ENCODE measurements at places on chromosomes 11 and 22.

DNA sequence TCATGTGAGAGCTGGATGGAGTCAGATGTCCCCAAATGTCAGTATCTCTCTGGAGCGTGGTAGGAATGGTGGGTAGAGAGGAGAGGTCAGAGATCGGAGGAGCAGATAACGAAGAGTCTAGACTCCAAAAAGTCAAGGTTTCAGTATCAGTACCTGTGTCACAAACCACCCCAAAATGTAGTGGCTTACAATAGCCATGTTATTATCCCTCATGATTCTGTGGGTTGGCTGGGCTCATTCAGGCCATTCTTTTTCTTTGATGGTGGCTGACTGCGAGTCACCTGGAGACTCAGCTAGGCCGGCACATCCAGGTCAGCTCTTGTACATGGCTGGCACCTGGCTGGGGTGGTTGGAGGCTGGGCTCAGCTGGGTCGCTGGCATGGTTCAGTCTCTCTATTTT lies 7.3 kb upstream of the SSTR3 start:
- DNase-seq = no peak

DNA sequence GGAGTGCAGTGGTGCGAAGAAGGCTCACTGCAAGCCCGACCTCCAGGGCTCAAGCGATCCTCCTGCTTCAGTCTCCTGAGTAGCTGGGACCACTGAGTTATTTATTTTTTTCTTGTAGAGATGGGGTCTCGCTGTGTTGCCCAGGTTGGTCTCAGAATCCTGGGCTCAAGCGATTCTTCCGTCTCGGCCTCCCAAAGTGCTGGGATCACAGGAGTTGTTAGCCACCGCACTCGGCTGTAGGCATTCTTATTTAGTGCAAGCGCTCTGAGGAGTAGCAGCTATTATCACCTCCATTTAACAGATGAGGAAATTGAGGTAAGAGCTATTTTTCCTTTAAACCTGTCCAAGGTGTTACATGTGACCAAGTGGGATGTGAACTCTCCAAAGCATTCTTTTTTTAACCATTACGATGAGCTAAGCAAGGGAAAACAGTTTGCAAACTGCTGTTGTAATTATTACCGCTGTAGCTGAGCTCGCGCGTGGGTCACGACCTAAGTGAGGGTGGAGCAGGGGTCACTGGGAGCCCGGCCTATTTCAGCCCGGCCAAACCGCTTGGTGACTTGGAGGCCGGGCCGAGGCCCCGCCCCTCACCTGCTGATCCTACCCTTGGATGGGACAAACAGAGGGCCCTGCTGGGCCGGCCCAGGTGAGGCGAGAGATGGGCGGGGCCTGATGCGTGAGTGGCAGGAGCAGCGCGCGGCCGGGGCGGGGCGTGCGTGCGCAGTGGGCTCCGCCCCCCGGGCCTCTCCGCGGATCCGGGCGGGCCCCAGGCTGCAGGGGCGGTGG lies 449 bp upstream of the KREMEN1 start:
- DNase-seq = peak; percentile 87

- no peak for DNase-seq
Measured at GRCh38 chr11:8038393-8038792, 42.6 kb upstream of the TUB start.

DNA sequence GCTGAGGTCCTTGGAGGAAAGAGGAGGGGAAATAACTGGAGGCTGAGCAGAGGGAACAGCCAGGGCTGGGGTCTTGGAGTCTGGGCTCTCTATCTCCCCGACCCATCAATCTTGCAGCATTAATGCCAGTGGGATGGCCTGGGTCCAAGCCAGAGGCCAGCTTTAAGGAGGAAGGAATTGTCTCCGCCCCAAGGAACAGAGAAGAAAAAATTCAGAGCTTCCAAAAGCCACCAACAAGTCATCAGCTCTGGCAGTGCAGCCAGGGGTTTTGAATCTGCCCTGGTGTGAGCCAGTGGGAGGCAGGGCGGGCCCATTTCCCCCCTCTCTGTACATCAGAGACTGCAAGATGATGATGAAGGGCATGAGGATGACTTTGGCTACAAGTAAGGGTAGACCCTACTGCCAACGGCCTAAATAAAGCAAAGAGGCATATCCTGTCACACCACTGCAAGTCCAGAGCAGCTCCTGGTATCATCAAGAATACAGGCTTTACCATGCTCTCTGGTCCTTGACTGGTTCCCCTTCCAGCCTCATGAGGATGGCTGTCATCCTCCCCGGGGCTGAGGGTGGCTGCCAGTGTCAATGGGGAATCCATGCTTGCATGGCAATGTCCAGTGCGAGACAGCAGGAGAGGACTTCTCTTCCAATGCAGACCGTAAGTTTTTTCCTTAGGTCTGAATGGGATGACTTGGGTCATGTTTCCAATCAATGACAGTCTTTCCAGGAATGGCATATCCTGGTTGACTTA lies 34.4 kb downstream of the LRRC32 start:
- DNase-seq = no peak

GRCh38 chr22:49192857-49193250 lies 634.8 kb downstream of the BRD1 start:
- no peak for DNase-seq

DNA sequence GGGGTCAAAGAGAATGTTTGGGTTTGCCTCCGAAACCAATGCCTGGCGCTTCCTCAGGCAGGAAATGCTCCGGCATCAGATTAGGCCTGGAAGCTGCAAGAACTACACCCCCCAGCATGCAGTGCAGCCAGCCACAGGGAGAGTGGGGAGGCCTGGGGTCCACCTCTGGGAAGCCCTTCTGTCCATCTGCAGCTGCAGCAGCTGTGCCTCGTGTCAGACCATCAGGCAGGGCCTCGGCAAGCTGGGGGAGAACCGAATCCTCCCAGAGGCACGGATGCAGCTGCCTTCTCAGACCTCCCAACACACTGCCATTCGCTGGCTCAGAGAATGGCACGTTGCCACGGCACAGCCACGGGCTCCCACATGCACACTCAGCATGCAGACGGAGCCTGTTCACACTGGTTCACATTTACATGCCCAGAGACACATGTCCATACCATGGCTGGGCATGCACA lies 57.4 kb downstream of the NECTIN1 start:
- DNase-seq = peak; percentile 8
